ENCODE measurements at places on chromosomes 6 and 20.
A peak's percentile ranks its signal among the peaks of the same experiment; 100 is the strongest.

DNA sequence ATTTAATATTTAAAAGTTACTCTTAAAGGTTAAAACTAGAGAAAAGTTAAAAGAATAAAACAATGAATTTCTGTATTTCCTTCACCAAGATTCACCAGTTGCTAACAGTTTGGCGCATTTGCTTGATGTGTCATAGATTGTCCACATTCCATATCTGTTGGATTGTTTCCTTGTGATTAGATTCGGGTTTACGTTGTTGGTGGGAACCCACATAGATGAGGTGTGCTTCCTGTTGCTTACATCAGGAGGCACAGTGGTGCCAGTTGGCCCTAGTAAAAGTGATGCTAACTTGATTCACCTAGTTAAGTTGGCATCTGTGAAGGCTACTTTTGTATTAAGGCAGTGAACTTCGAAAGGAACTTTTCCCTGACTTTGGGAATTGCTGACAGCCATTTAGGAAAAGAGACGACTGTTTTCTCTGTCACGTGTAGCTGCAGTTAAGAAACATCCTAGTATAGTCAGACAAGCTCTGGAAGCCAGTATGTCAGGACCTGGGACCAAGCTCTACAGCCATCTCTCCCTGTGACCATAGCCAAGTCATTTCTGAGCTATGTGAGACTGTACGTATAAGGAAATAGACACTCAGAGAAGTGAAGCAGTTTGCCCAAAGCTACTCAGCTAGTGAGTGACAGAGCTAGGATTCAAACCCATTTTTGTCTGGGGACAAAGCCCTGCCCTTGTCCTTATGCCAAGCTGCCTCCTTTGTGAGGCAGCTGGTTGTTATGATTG, 49.0 kb downstream of the PPARD start:
- DNase-seq, result peak; percentile 82

DNA sequence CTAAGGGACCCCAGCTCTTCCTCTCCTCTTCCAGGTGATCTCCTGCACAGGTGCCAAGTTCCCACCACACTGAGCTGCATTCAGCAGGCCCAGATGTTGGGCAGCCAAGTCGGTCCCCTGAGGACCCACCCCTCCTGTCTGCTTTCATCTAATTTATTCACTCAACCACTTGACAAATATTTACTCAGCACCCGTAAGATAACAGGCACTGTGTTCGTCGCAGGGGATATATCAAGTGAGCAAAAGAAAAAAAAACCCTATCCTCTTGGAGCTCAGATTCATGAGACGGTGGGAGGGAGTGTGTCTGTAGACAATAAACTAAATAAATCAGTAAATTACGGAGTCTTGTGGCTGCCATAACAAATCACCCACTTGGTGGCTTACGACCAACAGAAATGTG, 143.6 kb downstream of the MRPL14 start:
- no peak for DNase-seq

DNA sequence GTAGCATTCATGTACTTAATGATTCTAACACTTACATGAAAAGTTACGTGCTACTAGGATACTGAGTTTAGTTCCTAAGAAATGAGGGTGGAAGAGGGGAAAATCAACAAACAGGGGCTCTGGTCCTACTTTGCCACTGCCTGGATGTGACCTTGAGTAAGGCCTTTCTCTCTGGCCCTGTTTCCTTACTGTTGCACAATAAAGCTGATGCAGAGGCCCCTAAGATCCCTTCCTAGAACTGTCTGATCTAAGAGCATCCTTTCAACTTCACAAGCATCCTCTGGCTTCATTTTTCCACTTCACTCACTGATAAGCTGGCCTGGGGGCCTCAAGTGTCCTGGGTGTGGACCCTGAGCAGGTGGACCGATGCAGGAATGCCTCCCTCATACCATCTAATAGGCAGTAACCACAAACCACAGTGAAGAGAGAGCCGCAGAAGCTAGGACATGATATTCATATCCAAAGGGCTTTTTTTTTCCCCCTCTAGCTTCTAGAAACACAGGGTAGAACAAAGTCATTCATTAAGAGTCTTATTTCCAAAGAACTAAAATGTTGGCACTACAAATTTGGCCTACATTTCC, 21.6 kb downstream of the FKBP1A start:
- peak; percentile 62 for DNase-seq

GRCh38 chr20:8664778-8665177, 404.1 kb upstream of the PLCB4 start:
- peak; percentile 37 for DNase-seq

DNA sequence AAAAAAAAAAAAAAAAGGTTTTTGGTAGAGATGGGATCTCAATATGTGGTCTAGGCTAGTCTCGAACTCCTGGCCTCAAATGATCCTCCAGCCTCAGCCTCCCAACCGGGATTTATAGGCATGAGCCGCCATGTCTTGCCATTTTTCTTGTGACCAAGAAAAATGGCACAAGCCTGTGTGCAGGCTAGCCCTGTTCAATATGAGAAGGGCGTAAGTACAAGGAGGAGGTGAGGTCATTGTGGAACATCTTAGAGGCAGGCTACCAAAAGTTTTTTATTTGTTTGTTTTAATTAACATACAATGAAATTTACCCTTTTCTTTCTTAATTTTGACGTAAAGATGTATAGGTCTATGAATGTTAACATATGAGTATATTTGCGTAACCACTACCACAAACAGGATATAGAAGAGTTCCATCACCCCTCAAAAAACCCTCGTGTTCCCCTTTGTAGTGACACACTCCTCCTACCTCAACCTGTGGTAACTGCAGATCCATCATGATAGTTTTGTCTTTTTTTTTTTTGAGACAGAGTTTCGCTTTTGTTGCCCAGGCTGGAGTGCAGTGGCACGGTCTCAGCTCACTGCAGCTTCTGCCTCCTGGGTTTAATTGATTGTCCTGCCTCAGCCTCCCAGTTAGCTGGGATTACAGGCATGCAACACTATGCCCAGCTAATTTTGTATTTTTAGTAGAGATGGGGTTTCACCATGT, 28.3 kb upstream of the KIF3B start:
- no peak for DNase-seq
